ENCODE measurements at places on chromosomes 6 and 20. TPM values are rescaled to one million over a fixed set of nuclear protein-coding genes. Genes with fewer than 3 reads are reported as not detected.

DNA sequence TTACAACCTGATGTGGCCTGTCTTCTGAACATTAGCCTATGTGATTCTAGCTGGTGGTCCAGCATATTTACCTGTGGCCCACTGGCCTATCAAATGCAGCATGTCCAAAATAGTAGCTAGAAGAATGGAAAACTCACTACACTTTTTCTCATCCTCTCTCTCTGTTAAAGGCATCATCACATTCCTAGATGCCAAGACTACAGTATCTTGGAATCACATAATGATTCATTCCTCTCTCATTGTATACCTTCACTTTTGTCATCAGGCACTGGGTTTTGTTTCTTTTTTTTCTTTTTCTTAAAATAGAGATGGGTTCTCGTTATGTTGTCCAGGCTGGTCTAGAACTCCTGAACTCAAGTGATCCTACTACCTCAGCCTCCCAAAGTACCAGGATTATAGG lies 45.0 kb downstream of the FAM83B start:
- DNase-seq = no peak

DNA sequence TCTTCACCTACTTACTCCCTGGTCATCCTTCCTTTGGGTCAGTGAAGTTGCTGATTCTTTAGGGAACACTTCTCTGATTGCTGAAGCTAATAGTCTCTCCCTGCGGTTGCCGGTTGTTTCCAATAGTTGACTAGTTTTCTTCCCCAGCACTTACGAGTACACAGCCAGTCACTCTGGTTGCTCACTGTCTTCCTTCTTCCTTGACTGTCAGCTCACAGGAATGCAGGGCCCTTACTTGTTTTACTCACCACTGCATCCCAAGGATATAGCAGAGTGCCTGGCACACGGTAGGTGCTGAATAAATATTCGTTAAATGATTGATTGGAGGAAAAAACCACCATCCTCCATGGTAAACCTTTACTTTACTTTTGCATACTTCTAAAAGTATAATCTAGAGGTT lies 345.0 kb downstream of the QKI start:
- peak; percentile 43 for DNase-seq

FITM2 gene
- total RNA-seq = 9.9 TPM

SRMS gene
- not detected for total RNA-seq

ZNF512B gene
- 16.6 TPM for total RNA-seq

RNF39 gene
- total RNA-seq = not detected

Measured in GM23248 (cell line).